Stimulated activated CD8-positive, alpha-beta memory T cell treated with anti-CD3 and anti-CD28 coated beads, Interleukin-15, amount 100 ng/mL, for 4 hours (primary cell): ENCODE measurements at places on chromosomes 5 and 9.

DNA sequence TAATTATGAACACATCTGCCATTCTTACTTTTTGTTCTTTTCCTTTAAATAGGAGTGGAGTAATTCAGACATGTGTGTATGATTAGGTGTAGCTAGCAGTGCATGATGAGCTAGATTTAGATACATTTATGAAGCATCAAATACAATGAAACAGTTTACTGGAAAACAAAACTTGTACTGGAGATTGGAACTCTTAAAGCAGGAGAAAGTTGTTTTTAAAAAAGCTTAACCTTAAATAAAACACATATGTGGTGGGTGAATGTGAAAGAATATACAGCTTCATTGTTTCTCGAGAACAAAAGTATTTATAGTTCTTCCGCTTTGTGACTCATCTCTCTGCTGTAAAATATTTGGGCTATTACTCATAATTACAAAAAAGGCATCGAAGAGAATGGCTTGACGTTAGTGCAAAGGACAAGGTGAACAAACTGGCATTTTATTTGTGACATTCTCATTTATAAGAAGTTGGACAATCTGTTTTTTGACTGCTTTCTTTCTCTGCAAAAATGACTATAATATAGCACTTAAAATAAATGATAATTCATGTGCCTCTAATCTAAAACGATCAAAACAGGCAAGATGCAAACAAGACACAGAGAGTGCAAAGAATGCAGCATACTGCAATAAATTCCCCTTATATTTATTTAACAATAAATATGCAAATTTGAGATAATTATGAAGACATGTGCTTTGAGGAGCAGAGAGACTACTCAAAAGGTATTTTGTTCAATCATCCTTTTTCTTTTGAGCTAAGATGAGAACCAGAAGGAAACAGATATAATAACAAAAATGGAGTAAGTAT lies 478.8 kb downstream of the CETN3 start:
- DNase-seq, result no peak

GRCh38 chr5:116451066-116451465 lies 123.6 kb downstream of the SEMA6A start:
- DNase-seq, result no peak

DNA sequence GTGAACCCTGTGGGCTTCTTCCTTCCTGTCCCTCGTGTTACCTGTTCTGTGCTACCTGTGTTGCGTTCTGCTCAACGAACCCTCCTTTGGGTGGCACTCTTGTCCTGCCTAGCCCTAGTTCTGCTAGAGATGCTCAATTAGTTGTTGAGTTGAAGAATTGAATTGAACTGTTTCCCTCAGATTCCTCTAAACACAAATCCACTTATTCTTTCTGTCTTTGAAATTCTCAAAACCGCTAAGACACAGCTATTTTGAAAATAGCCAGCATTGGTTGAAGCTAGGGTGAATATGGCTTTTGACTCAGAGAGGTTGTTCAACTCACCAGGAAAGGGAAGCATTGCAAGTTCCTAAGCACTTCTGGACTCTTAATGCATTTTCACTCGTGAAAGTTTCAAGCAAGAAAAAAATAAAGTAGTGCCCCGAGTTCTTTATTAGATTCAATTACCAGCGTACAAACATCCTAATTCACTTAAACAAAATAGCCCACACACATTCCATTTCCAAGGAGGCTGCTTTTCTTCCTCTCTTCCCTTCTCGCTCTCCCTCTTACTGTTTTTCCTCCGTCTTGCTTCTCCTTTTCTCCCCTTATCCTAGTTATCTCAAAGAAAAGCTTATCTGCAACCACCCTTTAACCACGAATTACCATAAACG lies 642 bp upstream of the ITGA1 start:
- no peak for DNase-seq

DNA sequence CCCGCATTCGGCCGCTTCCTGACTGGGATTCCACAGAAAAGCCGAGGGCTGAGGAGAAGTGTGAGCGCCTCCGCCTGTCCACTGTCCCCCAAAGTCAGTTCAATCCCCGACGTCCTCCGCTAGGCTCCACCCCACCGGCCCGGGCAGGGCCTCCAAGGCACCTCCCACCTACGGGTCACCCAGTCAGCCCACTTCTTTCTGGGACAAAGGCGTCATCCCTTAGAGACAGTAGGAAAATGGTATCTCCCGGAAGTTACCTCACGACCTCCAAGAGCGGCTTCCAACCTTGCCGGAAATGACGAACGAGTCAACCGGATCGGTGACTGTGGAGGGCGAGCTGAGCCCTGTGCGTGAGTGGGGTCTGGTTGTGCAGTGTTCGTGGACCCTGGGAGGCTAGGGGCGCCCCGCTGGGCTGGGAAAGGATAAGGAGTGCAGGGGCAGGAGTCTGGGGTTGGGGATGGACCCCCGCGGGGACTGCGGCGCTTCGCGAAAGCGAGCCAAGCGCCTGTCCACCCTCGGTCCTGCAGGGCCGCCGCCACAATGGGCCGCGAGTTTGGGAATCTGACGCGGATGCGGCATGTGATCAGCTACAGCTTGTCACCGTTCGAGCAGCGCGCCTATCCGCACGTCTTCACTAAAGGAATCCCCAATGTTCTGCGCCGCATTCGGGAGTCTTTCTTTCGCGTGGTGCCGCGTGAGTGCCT lies at the start of the genes GDF9 and UQCRQ:
GDF9 (minus strand) TSS at position 128 of the 704 bp plus-strand sequence. CDS start 1,936 bp downstream, outside the sequence.
UQCRQ (plus strand) TSS at position 301 of the 704 bp plus-strand sequence; CDS start at position 541, 240 bp downstream.
- peak; percentile 72 for DNase-seq

- no peak for DNase-seq
Observed at GRCh38 chr5:59800347-59800893, 93.1 kb downstream of the PDE4D start.

- DNase-seq, result no peak
Observed at GRCh38 chr5:39437467-39437866, 12.7 kb upstream of the DAB2 start.

DNA sequence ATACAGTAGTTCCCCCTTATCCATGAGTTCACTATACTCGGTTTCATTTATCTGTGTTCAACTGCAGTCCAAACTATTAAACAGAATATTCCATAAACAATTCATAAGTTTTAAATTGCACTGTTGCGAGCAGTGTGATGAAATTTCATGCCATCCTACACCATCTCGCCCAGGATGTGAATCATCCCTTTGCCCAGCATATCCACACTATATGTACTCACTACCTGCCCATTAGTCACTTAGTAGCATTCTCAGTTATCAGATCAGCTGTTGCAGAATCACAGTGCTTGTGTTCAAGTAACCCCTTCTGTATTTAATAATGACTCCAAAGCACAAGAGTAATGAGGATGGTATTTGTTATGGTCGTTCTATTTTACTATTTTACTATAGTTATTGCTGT lies 51.5 kb downstream of the SHOC1 start:
- DNase-seq, result no peak

GRCh38 chr5:93925321-93925720 lies 183.9 kb upstream of the POU5F2 start:
- DNase-seq, result no peak

DNA sequence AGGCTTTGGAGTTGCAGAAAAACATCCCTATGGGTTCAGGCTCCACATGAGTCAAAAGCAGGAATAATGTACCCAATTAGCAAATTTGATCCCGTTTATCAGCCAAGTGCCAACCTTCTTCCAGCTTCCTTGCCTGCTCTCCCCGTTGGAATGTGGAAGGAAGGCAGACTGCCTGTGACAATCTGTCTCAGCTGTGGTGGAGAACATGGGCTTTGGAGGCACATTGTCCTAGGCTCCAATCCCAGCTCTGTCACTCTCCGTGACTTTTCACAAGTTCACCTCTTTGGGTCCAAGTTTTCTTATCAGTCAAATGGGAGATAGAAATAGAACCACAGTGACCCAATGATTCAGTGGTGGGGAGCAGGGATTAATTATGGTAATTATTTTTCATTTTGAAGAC lies 113.9 kb downstream of the ARHGAP26 start:
- DNase-seq, result no peak
